ENCODE measurements at places on chromosomes 6 and 20.

- DNase-seq: no peak
These were observed 73.0 kb upstream of the TSHZ2 start for GRCh38 chr20:52899041-52899608.

GRCh38 chr6:46772762-46773161 lies 20.4 kb upstream of the MEP1A start:
- DNase-seq: no peak

- DNase-seq: no peak
These were observed 19.4 kb downstream of the PKIG start for GRCh38 chr20:44601801-44602204.

GRCh38 chr6:6483168-6483567 lies 105.4 kb upstream of the LY86 start:
- DNase-seq: no peak

GRCh38 chr6:112760831-112761230 lies 413.7 kb downstream of the RFPL4B start:
- DNase-seq: no peak

GRCh38 chr6:108120311-108120710 lies 45.5 kb upstream of the NR2E1 start:
- no peak for DNase-seq

DNA sequence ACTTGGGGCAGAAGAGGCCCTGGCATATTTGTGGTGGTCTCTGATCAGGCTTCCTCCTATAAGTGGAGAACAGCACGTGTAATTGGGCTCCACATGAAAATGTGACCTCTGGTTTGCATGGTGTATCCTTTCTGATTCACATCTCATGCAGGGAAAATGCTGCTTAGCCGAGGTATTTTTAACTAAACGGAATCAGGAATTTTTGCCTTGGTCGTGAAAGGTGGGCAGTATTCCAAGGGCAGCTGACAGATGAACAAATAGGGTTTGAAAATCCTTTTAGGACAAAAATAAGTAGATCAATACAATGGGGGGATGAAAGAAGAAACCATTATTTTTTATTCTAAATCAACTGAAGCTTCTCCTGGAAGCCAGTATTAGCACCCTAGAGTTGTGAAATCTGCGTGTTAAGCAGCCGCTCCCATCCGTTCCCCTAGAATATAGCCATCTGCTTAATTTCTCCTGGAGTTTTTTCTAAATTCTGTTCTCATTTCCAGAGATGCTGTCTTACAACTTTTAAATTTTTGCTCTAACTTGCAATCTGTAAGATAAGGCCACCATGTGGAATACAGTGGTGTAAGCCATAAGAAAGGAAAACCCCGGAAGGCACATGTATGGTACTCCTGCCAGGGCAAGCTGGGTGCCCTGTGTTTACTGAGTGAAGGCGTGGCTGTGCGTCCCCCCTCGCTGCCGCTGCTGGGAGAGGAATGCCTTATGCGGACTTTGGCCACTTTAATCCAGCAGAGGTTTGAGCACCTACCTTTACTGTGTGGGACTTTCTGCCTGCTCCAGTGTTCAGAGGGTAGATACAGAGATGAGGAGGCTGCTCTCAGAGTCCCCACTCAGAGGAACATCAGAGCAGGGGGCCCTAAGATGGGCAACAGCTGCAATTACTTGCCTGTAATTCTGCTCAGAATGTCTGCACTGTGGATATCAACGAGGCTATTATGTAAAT lies 52.4 kb downstream of the SYNJ2 start:
- DNase-seq: no peak
